AML-193 (cell line): ENCODE measurements at places on chromosomes 6 and 20.

DNA sequence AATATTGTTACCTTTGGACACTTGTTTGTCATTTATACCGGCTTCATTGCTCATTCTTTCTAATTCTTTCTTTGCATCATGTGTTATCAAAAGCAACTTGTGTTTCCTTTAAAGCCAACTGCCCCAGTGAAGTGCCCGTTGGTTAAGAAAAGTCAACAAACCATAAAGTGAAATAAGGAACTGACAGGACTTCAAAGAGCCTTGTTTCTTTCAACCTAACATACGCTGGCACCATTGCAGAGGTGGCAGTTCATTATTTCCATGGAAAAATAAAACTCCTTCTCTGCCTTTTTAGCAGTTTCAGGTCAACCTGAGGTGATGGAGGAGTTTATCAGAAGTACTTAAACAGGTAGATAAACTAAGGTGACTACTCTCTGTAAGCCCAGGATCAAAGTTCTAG is 28.8 kb downstream of the FERMT1 start:
- no peak for DNase-seq

GRCh38 chr20:38201356-38201755 is 36.3 kb upstream of the TGM2 start:
- DNase-seq, result no peak

GRCh38 chr6:128595544-128595943 is 75.1 kb upstream of the PTPRK start:
- DNase-seq, result no peak

DNA sequence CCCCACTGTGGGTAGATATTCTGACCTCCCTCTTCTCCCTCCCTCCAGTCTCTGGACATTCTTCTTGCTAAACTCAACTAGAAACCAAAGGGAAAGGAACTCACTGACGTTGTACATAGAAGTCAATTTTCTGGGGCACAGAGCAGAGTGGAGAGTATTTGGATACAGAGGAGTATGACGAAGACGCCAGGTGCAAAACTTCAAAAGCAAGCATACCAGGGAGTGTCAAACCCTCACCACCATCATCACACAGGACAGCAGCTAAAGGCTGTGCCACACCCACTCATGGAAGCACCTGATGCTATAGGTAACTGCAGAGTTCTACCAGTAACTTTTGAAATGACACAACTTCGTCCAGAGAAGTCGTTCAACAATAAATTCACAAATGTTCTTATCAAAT is 64.8 kb downstream of the FYN start:
- DNase-seq, result no peak

DNA sequence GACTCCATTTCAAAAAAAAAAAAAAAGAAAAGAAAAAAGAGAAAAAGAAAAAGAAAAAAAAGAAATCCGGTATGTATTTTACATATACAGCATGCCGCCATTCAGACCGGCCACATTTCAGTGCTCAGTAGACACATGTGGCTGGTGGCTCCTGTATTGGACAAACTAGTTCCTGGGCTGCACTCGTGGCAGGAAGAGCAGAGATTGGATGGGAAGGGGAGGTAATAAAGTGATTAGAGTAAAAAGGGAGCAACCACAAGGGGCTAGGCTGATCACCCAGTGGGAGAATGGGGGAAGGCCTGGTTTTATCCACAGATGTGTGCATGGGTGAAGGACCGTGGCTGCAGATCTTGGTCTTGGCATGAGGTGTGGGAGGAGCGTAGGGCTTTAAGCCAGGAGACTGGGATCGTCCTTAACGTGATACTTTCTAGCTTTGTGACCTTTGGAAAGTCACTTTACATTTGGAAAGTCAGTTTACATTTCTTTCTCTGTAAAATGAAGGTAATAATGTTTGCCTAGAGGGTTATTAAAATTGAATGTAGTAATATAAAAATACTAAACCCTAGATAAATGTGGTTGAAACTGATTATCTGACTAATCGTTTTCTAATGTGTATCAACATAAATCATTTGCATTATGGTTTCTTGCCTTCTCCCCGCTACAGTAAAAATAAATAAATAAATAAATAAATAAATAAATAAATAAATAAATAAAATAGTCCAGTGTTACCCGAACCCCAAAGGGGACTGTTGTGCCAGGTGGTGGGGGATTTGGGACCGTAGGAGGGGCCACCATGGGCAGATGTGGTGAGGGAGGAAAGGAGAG is 869 bp upstream of the TRIM15 start:
- no peak for DNase-seq

- no peak for DNase-seq
These were observed 49.2 kb upstream of the CST5 start for GRCh38 chr20:23928788-23929187.

DNA sequence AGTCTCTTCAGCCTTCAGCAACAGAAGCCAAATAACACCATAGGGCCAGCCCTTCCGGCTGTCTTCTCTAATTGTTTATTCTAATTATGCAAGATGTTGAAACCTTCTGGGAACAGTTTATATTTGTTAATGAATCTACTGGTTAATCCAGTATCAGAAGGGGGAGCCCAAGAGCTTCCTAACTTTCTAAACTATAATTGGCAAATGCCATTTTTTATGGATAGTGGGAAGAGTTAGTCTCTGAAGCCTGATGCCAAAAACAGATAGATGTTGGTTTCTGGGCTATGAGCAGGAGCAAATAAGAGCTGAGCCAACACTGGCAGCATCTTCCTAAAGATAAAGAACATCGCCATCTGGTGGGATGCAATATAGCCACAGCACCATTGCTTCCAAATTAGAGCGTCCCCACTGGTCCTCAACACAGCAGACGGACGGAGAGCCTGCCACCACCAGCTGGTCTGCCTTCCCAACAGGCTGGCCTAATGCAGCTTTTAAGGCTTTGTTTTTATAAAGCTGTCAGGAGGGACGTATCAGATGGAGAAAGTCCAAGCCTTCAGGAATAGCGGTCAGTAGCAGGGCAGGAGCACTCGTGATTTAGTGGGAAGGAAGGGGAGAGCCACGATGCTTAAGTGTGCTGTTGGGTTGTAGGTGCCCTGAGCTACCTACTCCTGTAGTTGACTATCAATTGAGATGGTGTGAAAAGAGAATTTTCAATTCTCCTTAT is 118.8 kb downstream of the RALGAPA2 start:
- peak; percentile 24 for DNase-seq

DNA sequence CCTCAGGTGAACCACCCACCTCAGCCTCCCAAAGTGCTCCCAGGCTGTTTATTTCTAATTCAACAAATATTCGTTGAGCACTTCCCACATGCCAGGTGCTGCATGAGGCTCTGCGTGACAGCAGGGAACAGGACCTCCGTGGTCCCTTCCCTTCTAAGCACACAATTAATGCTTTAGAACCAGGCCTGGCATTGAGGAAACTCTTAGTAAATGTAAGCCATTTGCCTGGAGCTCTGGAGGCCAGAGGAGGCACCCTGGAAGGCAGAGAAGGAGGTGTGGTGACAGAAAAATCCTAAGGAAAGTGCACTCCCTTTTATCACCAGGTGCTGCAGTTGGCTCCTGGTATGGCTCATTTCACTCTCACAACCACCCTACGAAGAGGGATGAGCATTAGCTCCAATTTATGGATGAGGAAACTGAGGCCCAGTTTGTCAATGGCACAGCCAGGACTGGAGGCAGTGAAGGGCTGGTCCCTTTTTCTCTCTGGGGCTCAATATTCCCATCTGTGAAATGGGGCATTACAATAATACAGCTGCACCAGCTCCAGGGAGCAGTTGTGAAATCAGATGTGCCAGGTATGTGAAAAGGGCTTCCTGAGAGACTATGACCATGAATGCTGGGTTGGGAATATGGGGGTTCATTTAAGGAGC is 8.1 kb upstream of the ID1 start:
- no peak for DNase-seq

- DNase-seq, result no peak
These were observed 9.6 kb upstream of the RHAG start for GRCh38 chr6:49646130-49646824.

GRCh38 chr6:1139155-1139890 is 172.6 kb upstream of the FOXQ1 start:
- DNase-seq, result no peak

GRCh38 chr20:19758133-19758500 is at the start of gene RIN2:
Gene RIN2 (plus strand): TSS chr20:19758258. CDS start chr20:19889602, 131,344 bp downstream.
- DNase-seq, result no peak

DNA sequence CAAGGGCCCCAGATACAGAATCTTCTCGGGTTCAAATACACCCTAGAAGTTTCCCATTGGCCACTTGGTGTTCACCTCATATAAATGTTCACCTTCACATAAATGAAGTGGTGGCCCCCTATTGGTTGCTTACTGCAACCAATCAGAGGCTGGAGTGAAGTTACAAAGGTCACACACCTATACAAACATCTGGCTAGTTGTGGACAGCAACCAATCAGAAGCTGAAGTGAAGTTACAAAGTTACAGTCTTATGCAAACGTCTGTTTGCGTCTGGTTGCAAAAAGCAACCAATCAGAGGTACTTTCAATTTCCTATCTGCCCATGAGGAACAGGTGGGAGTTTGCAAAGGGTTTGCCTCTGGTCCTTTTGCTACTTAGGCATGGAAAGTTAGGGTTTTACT is 206.5 kb upstream of the BMP2 start:
- no peak for DNase-seq

DNA sequence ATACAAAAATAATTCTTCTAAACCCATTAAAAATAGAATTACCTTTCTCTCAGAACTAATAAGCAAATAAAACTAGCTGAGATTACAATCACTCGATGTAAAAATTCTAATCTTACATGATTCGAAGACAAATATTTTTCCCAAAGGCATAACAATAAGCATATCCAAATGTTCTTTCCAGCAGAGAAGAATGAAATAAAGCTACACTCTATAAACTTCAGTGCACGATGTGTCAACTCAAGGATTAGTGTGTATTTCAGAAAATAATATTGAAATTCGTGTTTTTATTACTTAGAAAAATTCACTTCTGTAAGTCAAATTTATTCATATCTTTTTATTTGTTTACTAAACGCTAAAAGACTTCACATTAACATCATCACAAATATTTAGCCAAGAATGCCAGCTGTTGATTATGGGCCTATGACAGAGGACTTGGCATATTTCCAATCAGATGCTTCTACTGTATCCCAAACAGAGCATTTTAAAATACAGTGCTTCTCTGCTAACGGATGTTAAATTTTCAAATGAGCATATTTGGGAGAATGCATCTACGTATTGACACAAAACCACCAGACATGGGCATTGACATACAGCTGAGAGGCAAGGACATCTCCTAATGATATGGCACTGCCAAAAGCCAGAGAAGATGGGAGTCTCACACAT is 54.7 kb upstream of the PDE7B start:
- no peak for DNase-seq

DNA sequence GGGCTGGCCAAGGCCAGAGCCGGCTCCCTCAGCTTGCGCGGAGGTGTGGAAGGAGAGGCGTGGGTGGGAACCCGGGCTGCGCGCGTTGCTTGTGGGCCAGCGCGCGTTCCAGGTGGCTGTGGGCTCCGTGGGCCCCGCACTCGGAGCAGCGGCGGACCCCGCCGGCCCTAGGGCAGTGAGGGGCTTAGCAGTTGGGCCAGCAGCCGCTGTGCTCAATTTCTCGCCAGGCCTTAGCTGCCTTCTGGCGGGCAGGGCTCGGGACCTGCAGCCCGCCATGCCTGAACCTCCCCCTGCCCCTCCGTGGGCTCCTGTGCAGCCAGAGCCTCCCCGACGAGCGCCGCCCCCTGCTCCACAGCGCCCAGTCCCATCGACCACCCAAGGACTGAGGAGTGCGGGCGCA is 108.4 kb downstream of the GMPR start:
- DNase-seq, result no peak

DNA sequence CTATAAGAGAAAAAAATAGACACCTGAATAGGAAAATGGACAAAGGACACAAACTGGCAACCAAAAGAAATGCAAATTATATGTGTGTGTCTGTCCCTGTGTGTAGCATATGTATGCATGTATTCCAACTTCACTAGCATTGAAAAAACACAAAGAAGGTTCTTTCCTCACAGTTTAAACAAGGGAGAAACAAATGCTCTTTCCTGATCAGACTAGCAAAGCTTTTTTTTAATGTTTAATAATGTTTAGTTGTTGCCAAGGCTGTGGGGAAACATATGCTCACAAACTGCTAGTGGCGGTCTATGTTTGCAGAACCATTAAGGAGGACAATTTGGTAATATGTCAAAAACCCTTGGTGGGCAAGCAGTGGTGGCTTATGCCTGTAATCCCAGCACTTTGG is 22.4 kb downstream of the SMLR1 start:
- no peak for DNase-seq

DNA sequence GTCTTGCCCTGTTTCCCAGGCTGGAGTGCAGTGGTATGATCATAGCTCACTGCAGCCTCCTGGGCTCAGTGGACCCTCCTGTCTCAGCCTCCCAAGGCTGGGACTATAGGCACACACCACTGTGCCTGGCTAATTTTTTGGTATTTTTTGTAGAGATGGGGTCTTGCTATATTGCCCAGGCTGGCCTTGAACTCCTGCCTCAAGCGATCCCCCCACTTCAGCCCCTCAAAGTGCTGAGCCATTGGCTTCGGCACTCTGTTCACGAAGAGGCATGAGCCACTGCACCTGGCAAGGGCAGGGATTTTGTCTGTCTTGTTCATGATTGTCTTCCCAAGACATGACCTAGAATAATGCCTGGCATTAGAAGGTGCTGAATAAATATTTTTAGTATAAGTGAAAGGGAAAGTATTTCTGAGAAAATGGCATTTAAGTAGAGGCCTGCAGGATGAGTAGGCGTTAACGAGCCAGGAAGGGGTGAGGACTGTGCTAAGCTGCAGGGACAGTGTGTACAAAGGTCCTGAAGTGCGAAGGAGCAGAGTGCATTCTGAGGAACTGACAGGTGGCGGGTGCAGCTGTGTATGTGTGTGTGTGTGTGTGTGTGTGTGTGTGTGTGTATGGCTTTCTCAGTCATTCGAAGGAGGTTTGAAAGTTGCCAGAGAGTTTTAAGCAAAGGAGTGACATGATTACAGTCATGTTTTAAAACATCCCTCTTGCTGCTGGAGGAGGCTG is 43.0 kb downstream of the VEGFA start:
- DNase-seq, result no peak

GRCh38 chr20:54002056-54002575 is 68.3 kb downstream of the BCAS1 start:
- no peak for DNase-seq

GRCh38 chr6:138240476-138241245 is 22.4 kb upstream of the PBOV1 start:
- DNase-seq, result no peak

- no peak for DNase-seq
These were observed 136.3 kb downstream of the CD109 start for GRCh38 chr6:73832313-73832712.

DNA sequence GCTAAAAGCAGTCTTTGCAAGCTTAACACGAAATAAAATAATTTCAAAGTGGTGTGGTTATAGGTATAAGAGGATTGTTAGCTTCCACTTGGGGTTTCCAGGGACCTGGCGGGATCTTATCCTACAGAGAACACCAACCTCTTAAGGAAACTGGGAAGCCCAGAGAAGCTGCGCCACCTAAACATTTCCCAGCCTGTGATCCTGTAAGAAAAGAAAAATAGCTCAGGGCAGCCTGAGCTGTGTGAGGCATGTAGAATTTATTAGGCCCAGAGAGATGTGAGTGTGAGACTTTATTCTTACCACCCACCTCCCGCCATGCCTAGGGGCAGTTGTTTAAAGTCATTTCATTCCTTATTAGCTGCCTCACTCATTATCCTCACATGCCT is 54.1 kb downstream of the CCN2 start:
- DNase-seq, result no peak

GRCh38 chr6:16700916-16701234 is 60.4 kb downstream of the ATXN1 start:
- no peak for DNase-seq

GRCh38 chr20:52809003-52809402 is 163.2 kb upstream of the TSHZ2 start:
- no peak for DNase-seq

GRCh38 chr6:15370733-15371671 is 125.1 kb downstream of the JARID2 start:
- DNase-seq, result no peak

GRCh38 chr20:24770628-24771541 is 178.2 kb upstream of the CST7 start:
- DNase-seq, result no peak
